Activated naive CD4-positive, alpha-beta T cell treated with anti-CD3 and anti-CD28 coated beads, Interleukin-2, amount 50 U/mL, for 16 hours (primary cell): ENCODE measurements at places on chromosomes 11 and 22.

DNA sequence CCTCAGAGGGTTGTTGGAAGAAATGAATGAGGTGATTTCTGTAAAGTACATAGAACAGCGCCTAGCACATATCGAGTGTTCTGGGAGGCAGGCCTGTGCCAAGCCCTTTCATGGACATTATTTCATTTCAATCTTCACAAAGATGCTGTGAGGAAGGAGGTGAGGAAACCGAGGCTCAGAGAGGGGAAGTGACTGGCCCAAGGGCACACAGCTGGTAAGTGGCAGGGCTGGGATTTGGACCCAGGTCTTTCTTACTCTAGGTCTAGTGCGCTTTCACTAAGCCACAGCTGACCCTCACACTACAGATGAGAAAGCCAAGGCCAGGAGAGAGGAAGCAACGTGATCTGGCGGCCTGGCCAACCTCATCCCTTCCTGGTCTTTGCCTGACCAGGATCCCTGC is 2.0 kb downstream of the PELI3 start:
- no peak for DNase-seq

- DNase-seq = no peak
These were observed 20.8 kb upstream of the PPARA start for GRCh38 chr22:46129390-46130041.

GRCh38 chr11:128324051-128324481 is 263.3 kb downstream of the ETS1 start:
- no peak for DNase-seq

GRCh38 chr11:107017104-107017432 is 1.2 kb downstream of the GUCY1A2 start:
- DNase-seq = no peak

GRCh38 chr22:28813772-28814518 is 13.6 kb upstream of the XBP1 start:
- no peak for DNase-seq
